ENCODE measurements at places on chromosomes 11 and 22.

DNA sequence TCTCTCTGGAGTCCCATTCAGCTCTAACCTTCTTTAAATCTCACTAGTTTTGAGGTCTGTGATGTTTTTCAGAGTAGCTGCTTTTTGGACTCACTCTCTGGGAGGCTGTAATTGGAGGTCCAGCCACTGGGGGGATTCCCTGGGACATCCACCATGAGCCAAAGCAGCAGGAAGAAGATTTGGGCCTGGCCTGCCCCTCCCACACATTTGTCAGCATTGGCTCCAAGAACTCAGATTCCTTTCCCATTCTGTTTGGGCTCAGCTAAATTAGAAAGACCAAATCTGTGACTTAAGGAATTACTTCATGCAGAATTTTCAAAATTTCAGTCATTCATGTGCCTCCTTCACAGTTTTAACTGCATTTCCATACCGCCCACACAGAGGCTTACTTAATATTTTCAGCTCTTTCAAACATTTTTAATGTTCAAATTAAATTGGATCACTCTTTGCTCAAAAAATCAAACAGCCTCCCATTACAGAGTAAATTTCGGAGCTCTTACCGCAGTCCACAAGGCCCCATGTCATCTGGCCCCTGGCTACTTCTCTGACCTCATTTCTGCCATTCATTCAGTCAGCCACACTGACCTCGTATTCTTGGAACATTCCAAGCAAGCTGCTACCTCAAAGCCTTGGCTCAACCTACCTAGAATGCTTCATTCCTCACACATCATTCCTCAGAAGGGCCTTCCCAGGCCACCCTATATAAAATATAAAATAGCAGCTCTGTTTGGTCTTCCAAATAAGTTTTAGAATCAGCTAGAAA, 54.5 kb upstream of the RRAS2 start:
- no peak for DNase-seq

DNA sequence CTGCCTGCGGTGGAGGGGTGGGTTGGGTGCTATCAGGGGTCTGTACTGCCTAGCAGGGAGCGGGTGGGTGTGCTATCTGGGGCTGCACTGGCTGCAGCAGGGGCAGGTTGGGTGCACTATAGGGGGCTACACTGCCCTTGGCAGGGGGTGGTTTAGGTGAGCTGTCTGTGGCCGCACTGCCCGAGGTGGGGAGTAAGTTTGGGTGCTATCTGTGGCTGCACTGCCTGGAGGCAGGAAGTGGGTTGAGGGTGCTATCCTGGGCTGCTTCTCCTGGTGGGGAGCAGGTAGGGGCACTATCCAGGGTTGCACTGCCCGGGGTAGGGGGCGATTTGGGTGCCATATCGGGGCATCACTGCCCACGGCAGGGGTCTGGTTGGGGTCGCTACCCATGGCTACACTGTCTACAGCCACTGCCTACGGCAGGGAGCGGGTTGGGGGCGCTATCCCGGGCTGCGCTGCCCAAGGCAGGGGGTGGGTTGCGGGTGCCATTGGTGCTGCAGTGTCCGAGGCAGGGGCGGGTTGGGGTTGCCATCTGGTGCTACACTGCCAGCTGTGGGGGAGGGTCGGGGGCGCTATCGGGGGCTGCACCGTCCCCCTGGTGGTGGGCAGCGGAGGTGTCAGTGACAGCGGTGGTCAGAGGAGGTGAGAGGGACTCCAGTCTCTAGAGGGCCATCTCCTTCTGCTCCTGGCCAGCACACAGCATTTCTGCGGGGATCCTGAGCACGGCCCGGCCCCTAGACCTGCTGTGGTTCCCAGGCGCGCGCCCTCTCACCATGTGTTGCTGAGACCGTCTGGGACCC, 1.3 kb upstream of the RFPL2 start:
- no peak for DNase-seq

DNA sequence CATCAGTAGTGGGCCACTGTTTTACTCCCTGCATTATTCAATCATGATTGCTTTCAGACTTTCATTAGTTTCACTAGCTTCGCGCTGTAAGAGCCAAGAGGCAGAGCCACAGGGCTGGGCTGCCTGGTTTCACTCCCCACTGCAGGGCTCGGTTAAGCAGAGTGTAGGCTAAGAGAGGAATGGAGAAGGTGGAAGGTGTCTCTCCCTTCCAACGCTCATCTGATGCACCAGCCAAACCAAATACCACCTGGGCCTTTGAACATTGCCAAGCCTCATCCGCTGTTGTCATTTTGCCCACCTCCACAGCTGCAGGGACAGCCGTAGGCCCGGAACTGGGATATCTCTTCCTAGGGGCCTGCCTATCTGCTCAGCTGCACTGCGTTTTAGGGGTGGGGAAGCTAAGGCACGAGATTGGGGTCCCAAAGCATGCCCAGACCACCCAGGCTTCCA, 480 bp upstream of the SMARCB1 start:
- no peak for DNase-seq

GRCh38 chr11:102994105-102994504, 38.6 kb upstream of the MMP13 start:
- no peak for DNase-seq

GRCh38 chr11:76678321-76678720, 7.8 kb upstream of the LRRC32 start:
- DNase-seq: no peak

DNA sequence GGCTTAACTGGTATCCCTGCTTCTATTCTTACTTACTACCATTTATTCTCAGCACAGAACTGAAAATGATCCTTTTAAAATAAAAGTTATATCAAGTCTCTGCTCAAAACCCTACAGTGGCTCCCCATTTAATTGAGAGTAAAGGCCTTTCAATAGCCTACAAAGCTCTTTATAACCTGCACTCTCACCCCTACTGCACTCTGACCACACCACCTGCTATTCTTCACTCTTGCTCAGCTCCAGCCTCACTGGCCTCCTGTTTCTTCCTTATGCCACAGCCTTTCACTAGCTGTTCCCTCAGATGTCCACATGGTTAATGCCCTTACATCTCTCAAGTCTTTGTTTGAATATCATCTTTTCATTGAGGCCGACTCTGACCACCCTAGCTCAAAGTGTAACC, 40.9 kb upstream of the PPP2R1B start:
- DNase-seq: no peak

DNA sequence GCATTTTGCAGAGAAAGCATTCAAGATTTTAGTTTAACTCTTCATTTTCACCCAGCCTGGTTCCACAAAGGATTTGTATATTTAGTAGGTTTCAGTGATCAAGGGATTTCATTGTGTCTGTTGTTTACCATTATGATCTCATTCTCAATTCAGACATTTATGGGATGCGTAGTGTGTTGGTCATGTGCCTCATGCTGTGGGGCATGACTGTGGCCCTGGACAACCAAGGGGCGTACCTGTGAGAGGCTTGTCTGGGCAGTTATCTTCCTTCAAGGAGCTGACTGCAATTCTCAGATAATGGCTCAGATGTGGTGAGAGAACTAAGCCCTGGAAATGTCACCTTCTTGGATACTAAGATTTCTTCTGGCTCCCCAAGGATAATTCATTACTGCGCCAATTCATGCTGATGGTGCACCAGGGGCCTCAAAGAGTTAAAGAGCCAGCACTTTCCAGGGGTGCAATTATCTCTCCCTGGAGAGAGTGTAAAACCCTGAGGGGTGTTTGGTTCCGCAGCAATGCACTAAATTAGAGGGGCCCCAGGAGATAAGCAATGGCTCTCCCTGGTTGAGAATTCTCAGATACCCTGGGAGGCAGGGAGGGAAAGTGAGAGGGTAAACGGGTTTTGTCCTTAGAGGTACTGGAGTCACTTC, 32.2 kb downstream of the SLC6A5 start:
- DNase-seq: no peak

- DNase-seq: no peak
Observed at GRCh38 chr11:32658639-32659406, 75.2 kb downstream of the EIF3M start.

GRCh38 chr11:129974237-129974636, 28.4 kb downstream of the PRDM10 start:
- no peak for DNase-seq

DNA sequence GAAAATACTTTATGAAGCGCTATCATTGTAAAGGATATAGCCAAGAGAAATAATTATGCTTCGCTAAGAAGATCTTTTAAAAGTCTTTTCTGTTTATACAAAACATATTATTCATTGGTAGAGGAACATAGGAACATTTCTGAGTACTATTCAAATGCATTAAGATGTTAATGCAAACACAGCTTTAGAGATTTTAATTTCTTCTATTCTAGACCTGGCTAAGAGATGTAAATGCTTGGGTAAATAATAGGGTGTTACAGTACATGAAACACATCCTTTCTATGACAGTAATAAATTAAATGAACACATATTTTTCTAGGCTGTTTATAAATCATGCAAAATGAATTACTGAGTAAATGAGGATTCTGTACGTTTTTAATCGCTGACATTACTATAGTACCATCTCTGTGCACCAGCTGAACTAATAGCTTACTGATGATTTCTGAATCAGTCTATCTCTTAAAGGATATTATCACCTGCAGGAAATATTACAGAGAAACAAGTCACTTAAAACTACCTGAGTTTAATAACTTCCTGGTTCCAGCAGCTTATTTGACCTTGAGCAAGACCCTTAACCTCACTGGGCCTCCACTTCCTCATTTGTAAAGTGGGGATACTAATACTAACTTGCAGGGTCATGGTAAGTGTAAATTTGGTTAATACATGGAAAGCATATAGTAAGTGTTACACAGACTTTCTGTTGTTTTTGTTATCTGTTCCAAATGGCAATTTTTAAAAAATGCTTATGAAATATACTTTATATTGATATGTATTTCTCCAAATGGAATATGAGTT, 344.9 kb downstream of the DYNC2H1 start:
- DNase-seq: no peak

- DNase-seq: no peak
Observed at GRCh38 chr22:47125603-47126002, 363.2 kb downstream of the TBC1D22A start.

- no peak for DNase-seq
Observed at GRCh38 chr22:34917239-34917638, 148.7 kb upstream of the ISX start.

GRCh38 chr11:90222459-90223247, at the start of gene CHORDC1:
TSS of gene CHORDC1 (minus strand) at chr11:90223049. CDS start at chr11:90222954, 95 bp downstream.
- DNase-seq: peak; percentile 91

DNA sequence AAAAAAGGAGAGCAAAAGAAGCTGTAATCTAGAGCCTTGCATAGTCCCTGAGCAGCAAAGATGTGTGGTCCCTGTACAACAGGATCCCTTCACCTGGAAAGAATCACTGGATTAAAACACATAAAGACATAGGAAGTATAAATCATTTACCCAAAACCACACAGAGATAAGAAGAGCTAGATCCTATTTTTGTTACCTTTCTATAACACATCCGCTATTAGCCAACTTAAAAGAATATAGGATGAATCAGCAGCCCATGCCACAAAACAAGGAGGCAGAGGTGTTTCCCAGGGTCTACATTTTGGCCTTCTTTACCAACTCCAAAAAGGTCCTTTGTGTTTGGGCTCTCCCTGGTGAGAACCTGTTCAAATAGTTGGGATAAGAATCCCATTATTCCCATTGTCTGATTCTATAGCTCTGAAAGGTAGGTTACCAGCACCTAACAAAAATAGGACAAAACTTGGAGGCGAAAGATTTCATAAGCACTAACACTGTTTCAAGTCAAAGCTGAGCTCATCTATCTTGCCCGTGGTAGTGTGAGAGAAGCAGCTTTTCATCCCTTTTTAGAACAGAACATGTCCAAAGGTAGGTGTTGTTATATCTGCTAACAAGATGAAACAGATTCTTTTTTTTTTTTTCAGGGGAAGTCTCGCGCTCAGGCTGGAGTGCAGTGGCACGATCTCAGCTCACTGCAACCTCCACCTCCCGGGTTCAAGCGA, 26.8 kb downstream of the PAK1 start:
- no peak for DNase-seq

DNA sequence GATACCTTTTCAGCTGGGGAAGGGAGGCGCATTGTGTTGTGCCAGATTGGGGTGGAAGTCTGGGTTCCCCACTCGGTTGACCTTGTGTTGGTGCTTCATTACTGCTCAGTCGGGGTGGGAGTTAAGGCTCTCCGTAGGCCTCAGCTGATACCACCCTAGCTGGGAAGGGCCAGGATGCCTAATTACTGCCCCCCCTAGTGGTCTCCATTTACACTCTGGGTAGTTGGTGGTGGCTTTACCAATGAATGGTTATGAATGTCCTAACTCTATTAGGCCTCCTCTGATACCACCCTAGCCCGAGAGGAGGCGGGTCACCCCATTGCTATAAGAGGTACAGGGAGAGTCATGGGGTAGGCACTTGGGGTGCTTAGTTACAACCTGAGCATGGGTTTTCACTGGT, 27.5 kb upstream of the HIKESHI start:
- DNase-seq: no peak

GRCh38 chr11:104254347-104254746, 90.4 kb upstream of the PDGFD start:
- DNase-seq: no peak

DNA sequence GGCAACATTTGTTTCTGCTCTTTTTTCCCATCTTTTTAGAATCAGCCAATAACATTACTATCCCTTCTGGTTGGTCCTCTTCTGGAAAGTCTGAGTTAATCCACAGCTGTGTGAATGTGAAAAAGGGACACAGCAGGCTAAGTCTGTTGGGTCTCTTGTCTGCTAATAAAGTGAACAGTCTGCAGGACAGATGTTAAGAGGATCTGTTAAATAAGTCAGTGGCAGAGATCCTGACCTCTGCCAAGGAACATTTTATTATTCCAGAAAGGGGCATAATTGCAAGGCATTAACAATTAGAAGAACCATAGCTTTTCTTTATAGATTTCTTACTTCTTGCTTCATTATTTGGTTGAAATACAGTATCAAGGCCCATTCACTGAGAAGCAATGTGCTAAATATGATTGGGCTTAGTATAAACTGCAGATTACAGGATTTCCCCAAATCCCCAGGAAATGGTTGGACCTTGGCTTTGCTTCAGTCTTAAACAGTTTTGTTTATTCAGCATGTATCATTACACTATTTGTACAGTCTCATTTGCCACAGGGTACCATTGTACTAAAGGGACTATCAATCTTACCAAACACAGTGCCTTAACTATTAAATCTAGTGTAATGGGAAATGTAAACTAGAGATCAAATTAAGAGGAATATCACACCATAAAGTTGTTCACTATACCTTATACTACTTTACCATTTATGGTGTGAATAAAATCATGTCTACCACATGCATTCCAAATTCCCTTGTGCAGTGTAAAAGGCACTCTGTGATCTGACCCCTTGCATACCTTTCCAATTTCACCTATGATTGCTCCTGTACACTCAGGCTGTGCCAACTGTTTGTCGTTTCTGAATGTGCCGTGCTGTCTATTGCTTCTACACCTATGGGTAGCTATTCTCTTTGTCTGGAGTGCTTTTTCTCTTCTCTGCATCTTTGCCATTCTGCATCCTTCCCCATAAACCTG, 274.0 kb downstream of the SOX6 start:
- no peak for DNase-seq

GRCh38 chr11:76653674-76654284, 16.8 kb downstream of the LRRC32 start:
- no peak for DNase-seq

- DNase-seq: no peak
Observed at GRCh38 chr22:19525116-19525660, 978 bp upstream of the CLDN5 start.

DNA sequence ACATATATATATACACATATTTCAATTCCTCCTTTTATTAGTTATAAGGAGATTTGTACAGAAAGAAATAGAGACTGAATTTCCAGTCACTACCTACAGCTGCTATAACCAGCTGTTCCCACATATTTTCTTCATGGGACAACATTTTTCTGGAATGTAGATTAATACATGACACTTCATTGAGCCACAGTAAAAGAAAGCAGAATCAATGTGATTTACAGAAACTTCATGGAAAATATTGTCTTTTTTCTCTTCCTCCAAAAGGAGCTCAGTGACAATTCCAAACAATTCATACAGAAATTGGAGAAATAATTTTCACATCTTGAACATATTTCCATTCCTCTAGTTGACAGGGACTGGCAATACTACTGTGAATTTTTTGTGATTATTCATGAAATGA, 249.2 kb downstream of the DLG2 start:
- DNase-seq: no peak
